ENCODE measurements at places on chromosomes 11 and 22.

- DNase-seq, result no peak
These were observed 30.2 kb upstream of the HMGXB4 start for GRCh38 chr22:35226958-35227647.

GRCh38 chr11:119861160-119861559 is 132.2 kb upstream of the NECTIN1 start:
- DNase-seq, result no peak

- DNase-seq, result no peak
These were observed 16.3 kb upstream of the GPR83 start for GRCh38 chr11:94417386-94417987.

DNA sequence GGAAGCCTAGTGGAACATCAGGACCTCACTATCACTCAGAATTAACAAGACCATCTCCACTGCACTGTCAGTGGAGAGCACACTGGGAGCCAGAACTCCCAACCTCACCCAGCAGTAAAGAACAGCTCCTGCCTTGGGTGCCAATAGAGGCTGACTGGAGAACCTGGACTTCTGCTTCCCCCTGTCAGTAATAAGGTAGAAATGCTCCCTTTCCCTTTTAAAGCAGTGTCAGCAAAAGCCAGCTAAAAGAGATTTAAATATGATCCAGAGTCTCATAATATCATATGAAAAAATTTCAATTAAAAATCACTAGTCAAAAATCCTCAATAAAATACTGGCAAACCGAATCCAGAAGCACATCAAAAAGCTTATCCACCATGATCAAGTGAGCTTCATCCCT is 82.8 kb downstream of the SPATA19 start:
- no peak for DNase-seq

DNA sequence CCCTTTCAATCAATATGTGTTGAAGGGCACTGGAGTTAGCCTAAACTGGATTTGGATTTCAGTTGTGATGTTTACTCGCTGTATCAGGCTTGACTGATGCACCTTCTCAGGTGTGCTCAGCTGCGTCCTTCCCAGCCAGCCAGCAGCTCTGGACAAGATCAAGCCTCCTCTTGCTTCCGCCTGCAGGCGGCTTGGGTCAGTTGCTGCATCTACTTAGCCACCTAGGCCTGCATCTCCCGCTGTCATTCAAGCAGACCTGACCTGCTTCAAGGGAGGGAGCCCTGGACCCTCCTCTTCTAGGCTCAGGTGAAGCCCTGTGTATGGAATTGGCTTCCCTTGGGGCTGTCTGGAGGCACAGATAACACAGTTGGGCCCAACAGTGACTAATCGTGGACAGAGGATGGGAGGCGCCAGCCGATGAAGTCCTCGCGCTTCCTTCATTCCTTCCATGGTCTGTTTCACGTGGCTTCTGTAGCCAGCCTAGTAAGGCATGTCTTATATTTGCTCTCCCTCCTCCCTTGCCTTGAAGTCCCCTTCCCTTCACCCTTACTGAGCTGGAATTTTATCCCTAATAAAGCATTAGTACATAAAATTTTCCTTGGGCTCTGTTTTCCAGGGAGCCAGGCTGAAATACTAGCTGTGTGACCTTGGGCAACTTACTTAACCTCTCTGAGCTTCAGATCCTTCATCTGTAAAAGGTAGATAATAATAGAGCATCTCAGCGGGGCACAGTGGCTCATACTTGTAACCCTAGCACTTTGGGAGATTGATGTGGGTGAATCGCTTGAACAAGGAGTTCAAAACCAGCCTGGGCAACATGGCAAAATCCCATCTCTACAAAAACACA is 2.1 kb upstream of the LHFPL7 start:
- no peak for DNase-seq

DNA sequence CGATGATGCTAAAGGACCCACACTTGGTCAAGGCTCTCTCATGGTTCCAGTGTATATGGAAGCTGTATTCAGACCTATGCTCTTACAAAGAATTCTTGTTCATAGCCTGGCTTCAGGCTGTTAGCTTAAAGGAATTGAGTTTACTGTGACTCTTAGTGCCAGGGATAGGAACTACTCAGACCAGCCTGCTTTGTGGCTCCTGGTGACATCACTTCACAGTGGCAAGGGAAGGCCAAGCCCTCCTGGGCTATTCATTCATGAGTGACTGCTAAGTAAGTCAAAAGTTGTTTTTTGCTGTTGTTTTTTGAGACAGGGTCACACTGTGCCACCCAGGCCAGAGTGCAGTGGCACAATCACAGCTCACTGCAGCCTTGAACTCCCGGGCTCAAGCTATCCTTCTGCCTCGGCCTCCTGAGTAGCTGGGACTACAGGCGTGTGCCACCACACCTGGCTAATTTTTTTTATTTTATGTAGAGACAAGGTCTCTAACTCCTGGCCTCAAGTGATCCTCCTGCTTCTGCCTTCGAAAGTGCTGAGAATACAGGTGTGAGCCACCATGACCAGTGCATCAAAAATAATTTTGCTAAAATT is 9.6 kb downstream of the ART5 start:
- DNase-seq, result no peak

GRCh38 chr22:50215297-50216054 is 14.7 kb downstream of the SELENOO start:
- no peak for DNase-seq

DNA sequence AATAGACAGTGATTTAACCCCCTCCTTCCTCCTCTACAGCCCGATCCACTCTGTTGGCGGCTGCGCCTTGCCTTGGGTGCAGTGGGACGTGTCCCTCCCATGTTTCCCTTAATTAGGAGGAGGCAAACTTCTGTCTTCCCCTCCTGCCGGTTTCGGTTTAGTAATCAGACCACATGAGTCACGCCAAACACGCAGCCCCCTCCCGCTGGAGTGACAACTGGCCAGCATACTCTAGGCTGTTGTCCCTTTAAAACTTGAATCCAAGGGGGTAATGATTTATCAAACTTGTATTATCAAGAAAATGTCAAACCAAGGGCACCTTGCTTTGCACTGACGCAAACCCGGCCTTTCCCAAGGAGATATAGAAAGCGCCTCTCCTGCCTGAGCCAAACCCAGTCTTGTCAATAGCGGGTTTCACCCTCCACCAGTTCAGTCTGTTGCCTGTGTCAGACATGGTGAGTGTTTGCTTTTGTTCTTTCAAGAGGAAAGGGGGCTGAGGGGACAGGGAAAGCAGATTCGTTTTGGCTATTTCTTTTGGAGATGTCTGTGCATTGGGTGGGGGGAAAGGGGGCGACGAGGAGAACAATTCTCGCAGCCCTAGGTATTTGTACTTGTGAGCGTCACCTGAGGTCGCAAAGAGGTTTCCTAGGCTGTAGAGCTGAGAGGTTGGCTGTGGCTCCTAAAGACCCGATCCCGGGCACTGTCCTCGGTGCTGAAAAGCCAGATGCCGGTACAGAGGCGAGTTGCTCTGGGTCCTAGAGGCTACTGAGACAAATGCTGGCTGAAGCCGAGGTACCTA is at the start of gene SLC6A5:
SLC6A5 (plus strand) TSS at position 388 of the 799 bp plus-strand sequence; CDS start at position 453, 65 bp downstream.
- peak; percentile 8 for DNase-seq

GRCh38 chr22:25969286-25969685 is 200.0 kb upstream of the SEZ6L start:
- no peak for DNase-seq

Measured in stimulated activated CD4-positive, alpha-beta T cell treated with anti-CD3 and anti-CD28 coated beads, Interleukin-1b, Interleukin-23, amount 100 ng/mL, for 4 hours (primary cell).